ENCODE measurements at places on chromosomes 12 and 14.

- DNase-seq: no peak
These were observed 76.5 kb downstream of the SNAPC1 start for GRCh38 chr14:61838661-61839245.

DNA sequence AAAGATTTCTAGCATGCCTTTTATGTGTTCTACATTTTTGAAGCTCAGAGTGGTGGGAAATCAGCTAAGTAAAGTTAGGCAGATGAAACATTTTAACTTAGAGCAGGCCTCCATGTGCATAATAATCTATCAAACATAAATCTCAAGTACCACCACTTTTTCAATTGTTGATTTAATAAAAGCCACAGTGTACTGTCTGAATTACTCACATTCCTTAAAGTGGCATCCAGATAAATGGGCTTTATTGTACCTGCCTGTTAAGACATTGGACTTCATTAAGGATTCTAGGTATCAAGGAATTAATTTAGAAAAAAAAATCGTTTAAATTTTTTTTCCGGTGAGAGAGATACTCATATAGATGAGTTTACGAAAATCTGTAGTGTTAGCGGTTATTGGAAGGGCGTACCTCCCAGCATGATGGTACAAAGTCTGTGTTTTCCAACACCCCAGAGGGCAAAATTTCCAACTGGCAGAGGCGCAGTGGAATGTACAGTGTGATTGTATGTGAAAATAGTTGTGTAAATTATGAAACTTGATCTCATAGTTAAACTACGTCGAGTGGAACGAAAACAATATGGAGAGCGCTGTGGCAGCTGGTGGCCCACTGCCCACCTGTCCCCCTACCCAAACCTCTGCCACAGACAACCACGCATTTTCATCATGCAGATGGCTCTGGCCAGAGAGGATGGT, 25.0 kb downstream of the ELK3 start:
- DNase-seq: no peak

- no peak for DNase-seq
These were observed 6.4 kb upstream of the TMED10 start for GRCh38 chr14:75182821-75183220.

DNA sequence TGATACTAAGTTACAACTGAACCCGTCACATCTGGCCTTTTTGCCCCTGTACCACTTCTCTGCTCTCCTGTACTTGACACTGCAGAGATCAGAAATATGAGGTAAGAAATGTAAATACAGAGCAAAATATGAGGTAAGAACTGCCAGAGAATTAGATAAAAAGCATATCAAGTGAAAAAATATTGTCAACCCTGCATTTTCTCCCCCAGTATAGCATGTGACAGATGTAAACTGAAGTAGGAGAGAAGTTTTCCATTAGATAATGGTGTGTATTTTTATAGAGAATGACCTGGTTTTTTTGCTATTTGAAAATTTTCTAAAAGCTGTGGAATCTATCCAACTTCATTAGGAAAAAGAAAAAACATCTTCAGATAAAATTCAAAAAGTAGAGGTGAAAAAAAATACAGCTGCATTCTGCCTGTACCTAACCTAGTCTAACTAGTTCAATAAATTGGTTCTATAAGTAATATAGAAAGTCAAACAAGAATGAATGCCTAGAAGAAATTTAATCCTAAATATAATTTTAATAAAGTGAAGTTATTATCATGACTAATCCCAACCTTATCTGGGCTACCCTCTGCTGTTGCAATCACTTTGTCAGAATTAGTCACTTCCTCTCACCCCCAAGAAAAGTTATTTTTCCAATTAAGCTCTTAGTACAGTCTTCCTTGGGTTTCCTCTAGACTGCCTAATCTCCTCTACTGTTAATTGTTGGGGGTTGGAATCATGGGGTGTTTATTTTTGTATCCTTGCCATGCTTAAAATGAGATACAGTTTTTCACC, 210.0 kb downstream of the RASSF9 start:
- no peak for DNase-seq

DNA sequence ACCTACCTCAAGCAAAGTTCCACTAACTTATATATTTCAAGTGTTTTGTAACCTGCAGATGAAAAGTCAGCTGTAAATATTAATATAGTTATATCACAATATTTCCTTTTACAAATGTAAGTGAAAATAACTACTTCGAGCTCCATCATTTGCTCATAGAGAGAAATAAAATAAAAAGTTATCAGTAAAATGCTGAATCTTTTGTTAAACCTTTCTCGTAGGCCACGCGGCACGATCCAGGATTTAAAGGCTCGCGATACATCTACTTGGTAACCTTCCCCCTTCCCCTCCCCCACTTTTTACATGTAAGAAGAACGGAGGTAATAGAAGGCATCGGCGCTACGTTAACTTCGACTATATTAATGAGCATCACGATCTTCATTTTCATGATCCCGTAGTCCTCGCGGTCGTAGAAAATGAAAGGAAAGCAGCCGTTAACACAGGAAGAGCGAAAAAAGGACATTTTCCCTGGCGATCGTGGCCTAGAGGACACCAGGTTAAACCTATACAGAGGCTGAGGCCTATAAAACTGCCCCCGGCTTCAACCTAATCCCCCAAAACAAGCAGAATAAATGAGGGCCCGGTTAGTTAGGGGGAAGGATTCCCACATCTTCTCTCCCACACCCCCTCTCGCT, 508 bp downstream of the HNRNPC start:
- peak; percentile 40 for DNase-seq

- DNase-seq: no peak
These were observed 16.9 kb upstream of the AICDA start for GRCh38 chr12:8629486-8630033.

DNA sequence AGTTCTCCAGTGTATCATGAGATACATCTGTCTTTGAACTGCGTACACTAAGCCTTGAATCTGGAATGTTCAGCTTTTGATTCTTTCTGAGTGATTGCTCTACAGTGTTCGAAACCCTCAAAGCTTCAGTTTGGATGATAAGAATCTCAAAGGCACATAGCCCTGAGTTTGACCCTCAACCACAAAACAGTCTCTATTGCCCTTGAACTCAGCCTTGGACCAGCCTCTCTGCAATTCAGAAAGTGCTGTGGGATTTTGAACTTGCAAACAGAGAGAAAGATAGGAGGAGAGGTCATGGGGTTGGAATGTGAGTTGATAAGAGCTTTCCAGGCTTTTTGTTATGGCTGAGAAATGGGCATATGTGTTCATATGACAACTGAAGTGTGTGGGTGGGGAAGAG, 100.3 kb downstream of the MYRFL start:
- DNase-seq: no peak

DNA sequence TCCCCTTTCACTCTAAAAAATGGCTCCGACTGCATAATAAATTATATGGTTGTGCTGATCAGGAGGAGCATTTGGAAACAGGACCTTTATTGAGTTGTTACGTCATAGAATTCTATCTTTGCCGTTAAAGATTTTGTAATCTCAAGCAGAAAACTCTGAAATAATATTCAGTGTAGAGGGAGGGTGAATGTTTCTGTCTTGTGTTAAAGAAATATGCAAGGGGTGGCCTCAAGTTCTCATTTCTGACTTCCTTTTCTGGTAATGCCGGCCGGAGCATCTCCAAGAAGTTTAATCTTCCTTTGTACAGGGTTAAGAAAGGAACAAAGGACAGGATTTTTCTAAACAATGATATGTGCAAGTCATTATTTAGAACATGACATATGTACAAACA, 165.1 kb downstream of the SLC38A4 start:
- no peak for DNase-seq

GRCh38 chr12:5000658-5001385, 42.9 kb upstream of the KCNA5 start:
- no peak for DNase-seq

DNA sequence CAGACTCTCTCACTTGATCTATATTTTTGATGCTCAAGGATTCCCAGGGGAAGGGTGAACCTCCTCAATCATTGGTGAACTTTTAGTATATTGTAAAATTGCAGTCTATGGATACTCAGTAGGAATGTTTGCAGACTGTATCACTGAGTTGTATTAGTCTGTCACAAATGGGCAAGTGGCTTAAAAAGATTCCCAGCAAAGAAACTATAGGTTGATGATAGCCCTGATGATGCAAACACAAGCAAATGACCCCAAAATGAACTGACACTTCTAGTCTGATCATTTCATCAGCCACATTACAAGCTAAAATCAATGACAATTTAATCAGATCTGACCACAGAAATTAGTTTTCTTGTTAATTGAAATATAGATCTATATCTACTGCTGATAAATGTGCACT, 59.5 kb downstream of the RTN1 start:
- no peak for DNase-seq

GRCh38 chr12:124898200-124898922, 16.1 kb downstream of the UBC start:
- DNase-seq: peak; percentile 68

DNA sequence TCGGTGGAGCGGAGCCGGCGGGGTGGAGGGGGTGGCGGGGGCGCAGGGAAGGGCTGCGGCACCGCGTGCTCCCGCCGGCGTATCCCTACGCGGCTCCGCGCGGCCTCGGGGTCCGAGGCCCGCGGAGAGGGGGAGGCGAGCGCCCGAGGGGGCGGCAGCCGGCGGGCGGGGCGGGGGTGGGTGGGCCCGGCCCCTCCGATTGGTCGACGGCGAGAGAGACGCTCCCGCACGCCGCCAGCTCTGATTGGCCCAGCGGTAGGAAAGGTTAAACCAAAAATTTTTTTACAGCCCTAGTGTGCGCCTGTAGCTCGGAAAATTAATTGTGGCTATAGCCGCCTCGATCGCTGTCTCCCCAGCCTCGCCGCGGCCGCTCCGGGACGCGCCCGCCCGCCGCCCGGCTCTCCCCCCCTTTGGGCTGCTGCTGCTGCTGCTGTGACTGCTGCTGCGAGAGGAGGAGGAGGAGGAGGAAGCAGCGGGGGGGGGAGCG, at the start of gene FOXG1:
TSS of gene FOXG1 (plus strand) at position 319 of the 487 bp plus-strand sequence. CDS start 493 bp downstream, outside the sequence.
- no peak for DNase-seq

DNA sequence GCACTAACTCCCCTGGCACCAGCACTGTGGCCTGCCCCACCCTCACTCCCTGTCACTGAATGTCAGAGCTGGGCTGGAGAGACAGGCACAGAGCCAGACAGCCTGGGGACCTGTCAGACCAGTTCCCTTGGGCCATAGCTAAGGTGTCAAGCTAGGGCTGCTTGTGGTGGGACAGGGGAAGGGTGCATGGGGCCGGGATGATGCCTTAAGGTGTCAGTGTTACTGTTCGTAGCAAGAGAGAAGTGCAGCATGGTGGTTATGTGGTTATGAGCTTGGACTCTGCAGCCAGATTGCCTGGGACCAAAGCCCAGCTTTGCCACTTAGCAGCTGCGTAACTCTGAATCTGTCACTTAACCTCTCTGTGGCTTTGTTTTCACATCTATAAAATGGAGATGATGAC, 3.8 kb downstream of the RAPGEF3 start:
- DNase-seq: no peak
